Foreskin fibroblast (primary cell): ENCODE measurements at places on chromosomes 7 and 10.

DNA sequence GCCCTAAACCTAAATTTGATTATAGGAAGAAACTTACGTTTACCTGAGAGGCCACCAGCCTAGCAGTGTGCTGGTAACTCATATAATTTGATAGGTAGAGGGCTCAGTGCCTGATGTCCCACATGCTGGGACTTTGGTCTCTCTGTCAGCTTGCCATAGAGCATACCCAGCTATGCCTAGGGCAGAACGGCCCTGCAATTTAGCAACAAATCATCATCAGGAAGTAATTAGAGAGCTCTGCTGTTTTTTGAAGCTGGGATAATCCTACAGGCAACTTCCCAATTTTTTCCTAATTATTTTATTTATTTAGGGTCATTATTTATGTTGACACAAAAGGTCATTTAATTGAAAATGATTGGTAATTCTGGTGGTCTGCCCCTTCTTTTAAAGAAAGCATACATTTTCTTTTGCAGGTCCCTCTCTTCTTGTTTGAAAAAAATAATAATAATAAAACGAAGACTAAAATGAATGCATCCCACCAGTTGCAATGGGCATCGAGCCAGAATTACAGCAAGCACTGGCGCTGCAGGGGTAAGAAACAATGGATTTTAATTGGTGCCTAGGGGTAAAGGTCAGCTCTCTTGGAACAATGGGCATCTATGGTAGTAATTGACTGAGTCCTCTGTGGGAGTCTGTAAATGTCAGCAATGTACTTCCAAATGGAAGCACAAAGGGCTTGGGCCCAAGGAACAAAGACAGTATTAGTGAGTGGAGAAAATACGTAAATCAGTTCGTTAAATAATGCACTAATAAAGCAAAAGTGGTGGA is 348.0 kb downstream of the SORCS1 start:
- DNase-seq = no peak

DNA sequence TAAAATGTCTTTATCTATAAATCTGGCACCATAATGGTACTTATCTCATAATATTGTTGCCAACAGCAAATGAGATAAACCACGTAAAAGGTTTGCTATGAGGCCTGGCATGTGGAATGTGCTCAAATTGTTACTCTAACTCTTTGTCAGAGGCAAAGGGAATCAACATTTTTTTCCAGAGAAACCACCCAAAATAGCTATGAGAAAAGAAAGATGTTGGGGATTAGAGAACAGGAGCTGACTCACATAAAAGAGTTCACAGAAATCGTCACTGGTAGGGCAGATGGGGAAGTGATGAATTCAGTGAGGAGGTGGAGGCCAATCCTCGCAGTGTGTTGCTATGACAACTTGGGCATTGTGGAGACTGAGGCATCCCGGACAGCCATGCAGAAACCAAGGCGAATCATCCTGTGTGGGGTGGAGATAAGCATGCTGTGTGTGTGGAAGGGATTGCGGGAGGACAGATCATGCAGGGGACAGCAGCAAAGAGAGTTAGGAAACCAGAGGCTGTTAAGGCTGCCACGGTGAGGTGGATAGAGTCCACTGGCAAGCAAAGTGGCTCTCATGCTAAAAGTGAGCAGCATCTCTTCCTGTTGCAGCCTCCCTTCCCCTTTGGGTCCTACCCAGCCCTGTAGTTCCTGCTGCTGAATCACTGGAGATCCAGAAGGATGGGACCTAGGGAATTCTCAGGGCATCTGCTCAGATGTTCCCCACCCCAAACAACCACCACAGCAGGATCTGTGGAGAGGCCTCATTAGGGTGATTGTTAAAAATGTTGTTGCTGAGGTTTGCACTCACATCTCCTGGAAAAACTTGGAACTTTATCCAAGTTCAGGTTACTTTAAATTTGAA is 103.9 kb downstream of the CUBN start:
- peak; percentile 99 for DNase-seq

DNA sequence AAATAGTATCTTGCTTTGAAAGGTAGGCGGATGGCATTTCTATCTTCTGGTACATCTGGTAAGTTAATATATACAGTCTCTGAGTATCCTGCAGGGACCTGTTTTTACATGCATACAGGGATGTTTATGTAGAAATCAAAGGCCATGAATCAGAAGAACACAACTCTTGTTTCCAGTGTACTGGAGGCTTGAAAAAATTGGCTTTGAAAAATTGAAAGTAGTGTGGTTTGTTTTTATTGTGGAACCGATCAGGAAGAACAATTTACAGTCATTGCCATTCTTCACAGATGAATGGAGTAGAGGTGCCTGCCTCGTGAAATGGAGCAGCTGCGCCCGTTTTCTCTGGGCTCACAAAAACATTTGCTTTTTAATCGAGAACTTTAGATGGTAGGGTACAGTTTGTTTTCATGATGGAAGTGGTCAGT is 54.0 kb upstream of the RPA3 start:
- no peak for DNase-seq

DNA sequence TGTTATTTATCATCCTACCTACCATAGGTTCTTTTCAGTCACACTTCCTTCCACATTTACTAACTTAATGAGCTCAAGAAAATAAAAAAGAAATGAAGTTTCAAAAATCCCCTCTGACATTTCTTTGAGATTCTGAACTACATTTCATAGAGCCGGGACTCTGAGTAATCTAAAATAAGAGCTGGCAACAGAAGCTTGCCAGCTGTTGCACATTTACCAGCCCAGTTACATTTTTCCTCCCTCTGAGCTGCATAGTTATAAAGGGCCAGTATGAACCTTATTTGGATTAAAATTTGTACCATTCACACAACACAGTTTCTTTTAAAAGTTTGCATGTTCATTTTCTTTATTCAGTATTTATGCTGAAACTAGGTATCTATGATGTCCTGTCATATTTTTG is 119.5 kb upstream of the CAV2 start:
- peak; percentile 76 for DNase-seq

GRCh38 chr7:158760445-158760764 is 55.8 kb upstream of the NCAPG2 start:
- no peak for DNase-seq

- DNase-seq = no peak
Measured at GRCh38 chr10:21022821-21023220, 125.7 kb upstream of the NEBL start.

- DNase-seq = peak; percentile 3
Measured at GRCh38 chr7:65722361-65722792, 150.5 kb upstream of the VKORC1L1 start.

DNA sequence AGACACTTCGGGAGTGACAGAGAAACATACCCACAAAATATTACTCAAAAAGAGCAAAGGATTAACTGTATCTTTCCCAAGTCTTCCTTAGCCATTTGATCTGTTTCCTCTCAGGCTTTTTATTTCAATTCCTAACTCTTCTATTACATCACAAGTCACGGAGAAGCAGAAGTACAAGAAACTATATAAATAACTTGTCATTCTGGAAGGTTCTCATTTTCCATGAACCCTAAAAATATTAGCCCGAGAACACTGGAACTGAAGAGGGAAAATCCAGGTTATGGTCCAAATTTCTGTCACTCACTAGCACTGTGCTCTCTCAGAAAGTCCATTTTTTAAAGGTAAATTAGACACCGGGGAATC is 98.0 kb downstream of the GRB10 start:
- DNase-seq = no peak

DNA sequence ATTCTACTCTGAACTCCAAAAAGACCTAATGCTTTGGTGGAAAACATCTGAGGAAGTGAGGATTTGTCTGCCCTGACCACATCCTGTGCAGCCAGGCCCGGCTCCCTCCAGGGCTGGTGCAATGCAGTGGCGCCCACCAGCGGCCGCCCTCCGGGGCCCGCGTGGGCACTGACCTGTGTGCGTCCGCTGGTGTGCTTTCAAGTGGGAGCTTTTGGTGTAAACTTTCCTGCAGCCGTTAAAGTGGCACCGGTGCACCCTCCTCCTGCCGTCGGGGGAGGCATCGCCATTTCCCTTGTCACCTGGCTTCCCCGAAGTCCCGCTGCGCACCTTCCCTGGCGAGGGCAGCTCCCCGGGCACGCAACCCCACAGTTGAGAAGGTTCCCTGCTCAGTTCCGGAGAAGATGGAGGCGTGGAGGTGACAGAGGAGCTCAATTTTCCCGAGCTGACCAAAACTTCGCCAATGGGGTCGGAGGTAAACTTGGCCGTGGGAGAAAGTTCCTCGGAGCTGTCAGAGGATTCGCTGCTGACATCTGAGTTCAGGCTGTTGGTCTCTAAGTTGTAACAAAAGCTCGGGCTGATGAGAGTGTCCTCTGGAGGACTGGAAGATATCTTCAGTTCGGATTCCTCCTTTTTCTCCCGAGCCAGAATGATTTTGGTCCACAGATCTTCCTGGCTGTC is 3.4 kb downstream of the KLF6 start:
- DNase-seq = peak; percentile 59

GRCh38 chr7:110922906-110923305 is 168.0 kb upstream of the LRRN3 start:
- peak; percentile 67 for DNase-seq

GRCh38 chr7:85456254-85456653 is 269.4 kb upstream of the SEMA3D start:
- DNase-seq = no peak

DNA sequence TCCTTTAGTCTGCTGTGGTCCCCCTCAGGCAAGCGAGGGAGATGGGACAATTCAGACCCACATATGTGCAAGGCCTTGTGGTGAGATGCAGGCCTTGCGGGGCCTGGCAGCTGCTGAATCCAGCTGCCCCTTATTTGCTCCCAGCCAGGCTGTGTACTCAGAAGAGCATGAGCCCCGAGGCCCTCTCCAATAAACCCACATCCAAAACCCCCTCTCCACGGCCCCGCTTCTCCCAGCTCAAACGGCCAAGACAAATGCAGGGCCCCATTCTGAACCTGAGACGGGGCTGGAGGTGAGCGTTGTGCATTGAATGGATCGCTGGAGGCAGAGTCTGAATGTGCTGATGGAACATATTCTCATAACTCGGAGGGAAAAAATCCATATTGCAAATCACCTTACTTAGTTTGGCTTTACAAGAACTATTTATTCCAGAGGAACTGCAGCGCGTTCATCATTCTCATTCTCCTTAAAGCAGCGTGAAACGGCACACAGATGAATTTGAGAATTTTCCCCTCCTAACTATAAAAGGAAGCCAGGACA is 169.2 kb upstream of the LYZL2 start:
- no peak for DNase-seq

DNA sequence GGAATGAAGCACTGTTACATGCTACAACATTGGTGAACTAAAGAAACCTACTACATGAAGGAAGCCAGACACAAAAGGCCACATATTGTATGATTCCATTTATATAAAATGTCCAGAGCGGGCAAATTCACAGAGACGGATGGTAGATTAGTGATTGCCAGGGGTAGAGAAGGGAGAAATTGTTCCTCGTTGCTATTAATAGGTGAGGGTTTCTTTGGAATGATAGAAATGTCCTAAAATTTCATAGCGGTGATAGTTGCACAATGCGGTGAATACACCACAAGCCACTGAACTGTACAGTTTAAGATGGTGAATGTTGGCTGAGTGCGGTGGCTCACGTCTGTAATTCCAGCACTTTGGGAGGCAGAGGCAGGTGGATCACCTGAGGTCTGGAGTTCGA is 29.0 kb downstream of the DENND2A start:
- DNase-seq = no peak

DNA sequence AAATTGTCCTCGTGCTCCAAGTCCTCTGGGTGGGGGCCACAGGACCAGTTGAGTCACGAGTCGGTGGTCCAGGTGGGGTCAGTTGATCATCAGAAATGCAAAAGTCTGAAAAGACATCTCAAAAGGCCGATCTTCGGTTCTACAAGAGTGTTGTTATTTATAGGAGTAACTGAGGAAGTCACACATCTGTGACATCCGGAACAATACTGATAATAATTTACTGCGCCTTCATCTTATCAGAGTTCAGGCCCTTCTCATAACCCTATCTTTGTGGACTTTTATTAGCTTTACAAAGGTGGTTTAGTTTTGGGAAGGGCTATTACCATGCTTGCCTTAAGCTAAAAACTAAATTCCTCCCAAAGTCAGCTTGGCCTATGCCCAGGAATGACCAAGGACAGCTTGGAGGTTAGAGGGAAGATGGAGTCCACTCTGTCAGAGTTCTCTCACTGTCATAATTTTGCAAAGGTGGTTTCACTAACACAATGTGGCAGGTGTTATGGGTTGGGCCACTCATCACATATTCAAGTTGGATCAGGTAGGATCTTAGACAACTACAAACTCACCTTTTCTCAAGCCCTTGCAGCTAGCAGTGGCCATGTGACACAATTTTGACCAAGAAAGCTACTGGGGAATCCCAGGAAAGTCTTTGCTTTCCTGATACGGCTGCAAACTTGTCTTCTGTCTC is 54.7 kb upstream of the CHST3 start:
- DNase-seq = no peak

GRCh38 chr7:41955893-41956675 is 253.2 kb upstream of the INHBA start:
- DNase-seq = peak; percentile 99

GRCh38 chr10:27341001-27341400 is 100.4 kb upstream of the ACBD5 start:
- no peak for DNase-seq

- no peak for DNase-seq
Measured at GRCh38 chr7:116334555-116334954, 124.2 kb downstream of the TES start.

DNA sequence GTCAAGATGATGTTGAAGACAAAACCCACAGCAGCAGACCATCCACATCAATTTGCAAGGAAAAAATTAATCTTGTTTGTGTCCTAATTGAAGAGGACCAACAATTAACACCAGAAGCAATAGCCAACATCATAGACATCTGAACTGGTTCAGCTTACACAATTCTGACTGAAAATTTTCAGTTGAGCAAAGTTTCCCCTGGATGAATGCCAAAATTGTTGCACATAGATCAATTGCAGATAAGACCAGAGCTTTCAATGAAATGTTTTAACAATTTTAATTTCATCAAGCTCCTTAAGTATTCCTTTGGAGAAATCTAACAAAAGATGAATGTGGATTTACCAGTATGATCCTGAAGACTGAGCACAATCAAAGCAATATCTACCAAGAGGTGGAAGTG is 168.6 kb downstream of the CTNNA3 start:
- no peak for DNase-seq
